Bone marrow (tissue), 2 donors: ENCODE measurements at places on chromosomes 13 and 19.

DNA sequence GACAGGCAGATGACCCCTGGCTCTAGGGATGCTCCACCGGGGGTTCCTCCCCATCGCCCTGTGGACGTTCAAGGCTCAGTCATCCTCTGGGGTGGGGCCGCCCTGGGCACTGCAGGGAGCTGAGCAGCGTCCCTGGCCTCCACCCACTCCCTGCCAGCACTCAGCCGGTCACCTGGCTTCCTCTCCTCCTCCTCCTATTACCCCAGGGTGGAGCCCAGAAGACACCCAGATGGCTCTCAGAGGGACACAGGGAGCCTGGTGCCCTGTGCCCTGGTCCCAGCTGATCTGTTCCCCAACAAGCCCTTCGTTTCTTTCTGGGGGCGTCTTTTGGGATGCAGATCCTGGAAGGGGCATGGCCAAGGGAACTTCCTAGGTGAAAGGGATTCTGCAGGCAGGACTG lies 3.7 kb upstream of the MKNK2 start:
- no peak for DNase-seq

- no peak for DNase-seq
Observed at GRCh38 chr13:35926859-35927530, 204.2 kb downstream of the DCLK1 start.

GRCh38 chr13:25963674-25964073 lies 88.1 kb downstream of the SHISA2 start:
- DNase-seq, result no peak

GRCh38 chr19:1495799-1496713 lies 5.1 kb downstream of the REEP6 start:
- no peak for DNase-seq

- DNase-seq, result no peak
Observed at GRCh38 chr13:75705395-75705794, 69.3 kb downstream of the LMO7 start.

- no peak for DNase-seq
Observed at GRCh38 chr19:3363841-3364500, 2.4 kb upstream of the NFIC start.

GRCh38 chr19:19615086-19615485 lies 3.4 kb downstream of the PBX4 start:
- no peak for DNase-seq
